Naive thymus-derived CD4-positive, alpha-beta T cell (primary cell): ENCODE measurements at places on chromosomes 12 and 14.

- DNase-seq, result no peak
Measured at GRCh38 chr14:58826845-58827686, 189.3 kb downstream of the DACT1 start.

GRCh38 chr12:25321772-25322171 is 71.0 kb upstream of the KRAS start:
- no peak for DNase-seq

DNA sequence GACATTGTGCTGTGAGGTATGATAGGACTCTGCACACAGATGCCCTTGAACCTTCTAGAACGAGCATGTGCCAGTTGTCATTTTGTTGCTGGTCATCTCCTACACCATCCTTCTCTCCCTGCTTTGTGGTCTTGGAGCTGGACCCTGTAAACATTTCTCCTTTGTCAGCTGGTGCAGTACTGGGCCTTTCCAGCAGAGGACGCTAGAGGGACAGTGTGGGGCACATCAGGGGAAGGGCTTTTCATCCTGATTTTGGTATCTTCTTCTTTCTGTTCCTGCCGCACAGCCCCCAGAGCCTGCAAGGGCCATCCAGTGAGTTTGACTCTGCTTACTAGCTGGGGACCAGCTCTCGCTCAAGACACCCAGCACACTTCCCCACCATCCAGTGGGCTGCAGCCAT is 484.6 kb downstream of the AACS start:
- no peak for DNase-seq

- no peak for DNase-seq
Measured at GRCh38 chr12:77606348-77606747, 224.3 kb upstream of the NAV3 start.

GRCh38 chr12:126776026-126776655 is 1490.8 kb upstream of the TMEM132C start:
- no peak for DNase-seq

DNA sequence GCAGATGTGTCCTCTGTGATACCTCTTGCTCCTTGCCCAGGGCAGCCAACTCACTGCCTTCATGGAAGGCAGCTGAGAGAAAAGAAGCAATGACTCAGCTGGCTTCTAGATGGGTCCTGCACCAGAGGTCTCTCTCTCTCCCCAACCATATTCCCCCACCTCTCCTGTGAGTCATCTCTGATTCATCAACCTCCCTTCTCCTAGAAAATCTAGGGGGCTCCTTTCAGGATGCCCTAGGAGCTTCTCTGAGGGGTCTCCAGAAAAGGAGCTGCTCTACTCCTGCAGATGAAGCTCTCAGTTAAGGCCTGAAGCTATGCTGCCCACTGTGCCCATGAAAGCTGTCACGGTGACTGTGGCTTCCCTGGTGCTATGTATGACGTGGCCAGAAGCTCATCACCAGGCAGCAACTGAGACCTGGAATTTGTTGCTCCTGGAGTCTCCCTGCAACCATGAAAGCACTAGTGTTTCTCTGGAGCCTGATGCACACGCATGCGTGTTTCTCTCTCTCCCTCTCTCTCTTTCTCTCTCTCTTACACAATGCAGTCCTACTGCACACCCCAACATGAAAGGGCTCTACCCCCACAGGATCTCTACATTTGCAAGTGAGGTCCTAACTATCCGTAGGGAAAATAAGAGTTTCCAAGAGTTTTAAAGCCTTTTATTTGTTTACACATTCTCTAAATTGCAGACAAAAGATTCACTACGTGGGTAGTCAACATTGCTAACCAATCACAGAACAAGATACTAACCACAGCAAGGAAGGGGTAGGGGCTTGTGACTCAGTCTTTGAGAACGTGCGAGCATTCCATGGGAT is 285.3 kb downstream of the DPF3 start:
- DNase-seq, result no peak

DNA sequence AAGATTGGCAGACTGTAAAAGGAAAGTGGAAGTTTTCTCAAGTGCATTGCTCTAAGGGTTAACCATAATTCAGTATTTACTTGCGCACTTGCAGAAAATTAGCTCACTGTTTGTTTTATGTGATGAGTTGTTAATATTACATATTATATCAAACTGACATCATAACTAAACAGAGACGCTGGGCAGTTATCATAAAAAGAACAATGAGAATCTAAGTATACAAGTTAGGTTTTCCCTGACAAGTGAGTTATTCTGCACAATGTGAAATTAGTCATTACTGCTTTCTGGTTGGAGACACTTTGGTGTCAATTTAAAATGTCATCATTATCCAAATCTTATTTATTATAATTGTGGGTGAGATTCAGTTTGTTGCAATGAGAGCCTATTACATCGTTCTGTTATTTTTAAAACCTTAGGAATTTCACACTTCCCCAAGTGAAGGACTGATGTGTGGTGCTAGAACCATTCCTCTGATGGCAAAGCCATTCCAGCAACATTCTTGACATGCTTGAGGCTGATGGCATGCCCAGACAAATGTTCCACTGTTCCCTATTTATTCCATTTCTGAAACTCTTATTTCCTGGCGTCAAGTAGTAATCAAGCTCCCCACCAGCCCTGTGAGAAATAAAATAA is 90.1 kb upstream of the FLRT2 start:
- no peak for DNase-seq

- no peak for DNase-seq
Measured at GRCh38 chr14:37197421-37198272, at the start of gene MIPOL1. Gene MIPOL1, plus strand, starts transcription at chr14:37197937. Its CDS starts 49,952 bp downstream, at chr14:37247889.

- no peak for DNase-seq
Measured at GRCh38 chr14:54632452-54632851, 65.5 kb downstream of the SAMD4A start.
